HEK293T (cell line): ENCODE measurements at places on chromosomes 3 and 15.
A peak's percentile ranks its signal among the peaks of the same experiment; 100 is the strongest.

- DNase-seq, result peak; percentile 6
Measured at GRCh38 chr3:175941352-175941751, 1082.2 kb downstream of the NAALADL2 start.

DNA sequence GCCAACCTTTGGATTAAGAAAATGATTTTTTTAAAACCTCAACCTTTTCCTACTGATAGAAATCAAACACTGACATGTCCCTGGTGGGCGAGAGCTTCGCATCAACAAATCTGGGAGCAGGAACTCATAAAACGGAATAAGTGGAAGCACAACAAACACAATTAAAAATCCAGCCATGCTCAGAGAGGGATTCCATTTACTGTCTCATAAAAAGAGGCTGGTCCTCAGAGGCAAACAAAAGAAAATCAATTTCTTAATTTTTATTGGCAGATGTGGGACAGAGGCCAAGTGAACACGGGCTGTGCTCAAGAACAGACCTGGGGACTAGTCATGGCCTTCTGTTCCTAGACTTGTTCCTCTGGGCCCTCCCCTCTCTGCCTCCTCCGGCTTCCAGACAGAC, 214.5 kb downstream of the NTRK3 start:
- DNase-seq, result no peak

DNA sequence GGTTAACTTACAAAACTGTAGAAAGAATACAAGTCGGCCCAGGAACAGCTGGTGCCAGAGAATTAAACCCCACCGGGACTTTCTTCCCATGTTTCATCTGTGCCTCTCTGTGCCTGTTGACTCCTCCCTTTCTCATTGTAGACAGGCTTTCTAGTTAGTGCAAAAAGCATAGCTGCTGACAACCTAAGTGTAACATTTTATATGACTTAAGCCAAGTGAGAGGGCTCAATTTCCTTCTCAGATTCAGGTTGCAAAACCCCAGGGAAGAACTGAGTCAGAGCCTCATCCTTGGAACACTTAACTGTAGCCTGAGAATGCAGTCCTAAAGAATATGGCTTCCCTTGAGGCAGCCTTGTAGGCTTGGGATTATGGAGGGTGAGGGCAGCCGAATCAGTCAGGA, 302.5 kb upstream of the AZI2 start:
- DNase-seq, result no peak

GRCh38 chr15:32852771-32853170, 135.0 kb downstream of the GREM1 start:
- no peak for DNase-seq

DNA sequence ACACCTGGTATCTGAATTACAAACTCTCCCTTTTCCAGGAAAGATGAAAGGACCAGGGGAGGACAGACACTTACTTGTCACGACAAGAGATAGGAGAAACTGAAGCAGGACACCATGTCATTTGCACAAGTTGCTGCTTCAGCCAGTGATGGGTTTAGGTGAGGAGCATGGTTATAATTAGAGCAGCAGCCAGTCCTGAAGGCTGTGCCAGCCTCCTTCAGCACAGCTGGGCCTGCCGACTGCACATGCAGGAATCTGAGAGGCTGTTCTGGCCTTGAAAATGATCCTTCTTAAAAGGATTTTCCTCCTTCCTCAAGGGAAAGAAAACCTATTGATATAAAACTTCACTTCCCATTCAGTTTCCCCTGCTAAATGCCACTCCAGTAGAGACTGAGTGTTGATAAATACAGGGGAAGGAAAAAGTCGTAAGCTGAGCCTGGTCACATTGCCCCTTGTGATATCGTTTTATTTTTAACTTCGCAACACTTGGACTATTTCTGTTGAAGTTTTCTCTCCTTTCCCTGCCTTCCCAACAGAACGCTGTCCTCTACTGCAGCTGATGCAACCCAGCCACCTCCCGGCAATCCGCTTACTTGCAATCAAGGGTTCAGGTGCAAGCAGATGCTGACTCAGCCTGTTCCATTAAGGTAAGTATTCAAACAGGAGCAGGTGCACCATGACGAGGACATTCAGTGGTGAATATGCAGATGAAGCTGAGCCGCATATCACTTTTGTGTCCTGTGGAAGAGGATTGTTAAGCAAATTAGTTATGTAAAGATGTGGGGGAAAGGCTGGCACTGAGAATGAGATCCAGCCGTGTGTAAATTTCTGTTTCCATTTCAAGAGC, at the start of gene FBXO40:
TSS of gene FBXO40 (plus strand) at position 524 of the 847 bp plus-strand sequence. CDS start 27,197 bp downstream, outside the sequence.
- no peak for DNase-seq

GRCh38 chr3:106013971-106014370, 145.2 kb upstream of the CBLB start:
- DNase-seq, result no peak

- DNase-seq, result no peak
Measured at GRCh38 chr15:100120111-100120510, 221.7 kb downstream of the ADAMTS17 start.

DNA sequence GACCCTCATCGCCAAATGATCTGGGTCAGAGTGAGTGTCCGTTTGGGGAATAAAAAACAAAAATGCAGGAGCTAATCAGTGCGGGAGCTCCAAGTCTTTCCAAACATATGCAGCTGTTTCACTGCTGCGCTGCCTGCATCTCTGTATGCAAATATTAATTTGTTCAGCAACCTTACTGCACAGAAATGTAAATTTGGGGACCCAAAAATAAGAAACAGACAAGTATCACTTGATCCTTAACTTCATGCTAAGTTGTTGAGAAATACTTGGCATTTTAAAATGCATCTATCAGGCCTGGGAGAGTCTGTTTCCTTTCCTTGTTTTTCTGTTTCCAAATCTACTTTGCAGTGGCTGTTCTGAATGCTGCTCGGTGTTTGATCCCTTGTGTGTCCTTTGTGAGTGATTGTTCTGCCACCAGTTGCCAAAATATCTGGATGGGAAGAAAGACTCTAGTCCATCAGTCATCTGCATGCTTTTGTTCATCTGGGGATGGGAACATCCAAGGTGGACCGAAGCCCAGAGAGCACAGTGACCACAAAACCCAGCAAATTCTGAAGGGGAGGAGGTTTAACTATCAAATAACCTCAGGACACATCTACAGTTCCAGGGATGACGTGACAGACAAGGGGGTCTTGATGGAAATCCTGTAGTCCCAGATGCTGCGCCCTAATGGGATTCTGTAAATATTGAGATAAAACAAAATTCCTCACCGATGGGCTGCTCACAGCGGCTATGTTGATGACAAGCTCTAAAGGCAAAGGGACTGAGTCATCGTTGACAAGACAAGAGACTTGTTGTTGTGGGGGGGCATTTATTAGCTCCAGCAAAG, 199.5 kb upstream of the WNT5A start:
- DNase-seq, result no peak

- no peak for DNase-seq
Measured at GRCh38 chr15:58805095-58805494, 34.0 kb downstream of the MINDY2 start.

DNA sequence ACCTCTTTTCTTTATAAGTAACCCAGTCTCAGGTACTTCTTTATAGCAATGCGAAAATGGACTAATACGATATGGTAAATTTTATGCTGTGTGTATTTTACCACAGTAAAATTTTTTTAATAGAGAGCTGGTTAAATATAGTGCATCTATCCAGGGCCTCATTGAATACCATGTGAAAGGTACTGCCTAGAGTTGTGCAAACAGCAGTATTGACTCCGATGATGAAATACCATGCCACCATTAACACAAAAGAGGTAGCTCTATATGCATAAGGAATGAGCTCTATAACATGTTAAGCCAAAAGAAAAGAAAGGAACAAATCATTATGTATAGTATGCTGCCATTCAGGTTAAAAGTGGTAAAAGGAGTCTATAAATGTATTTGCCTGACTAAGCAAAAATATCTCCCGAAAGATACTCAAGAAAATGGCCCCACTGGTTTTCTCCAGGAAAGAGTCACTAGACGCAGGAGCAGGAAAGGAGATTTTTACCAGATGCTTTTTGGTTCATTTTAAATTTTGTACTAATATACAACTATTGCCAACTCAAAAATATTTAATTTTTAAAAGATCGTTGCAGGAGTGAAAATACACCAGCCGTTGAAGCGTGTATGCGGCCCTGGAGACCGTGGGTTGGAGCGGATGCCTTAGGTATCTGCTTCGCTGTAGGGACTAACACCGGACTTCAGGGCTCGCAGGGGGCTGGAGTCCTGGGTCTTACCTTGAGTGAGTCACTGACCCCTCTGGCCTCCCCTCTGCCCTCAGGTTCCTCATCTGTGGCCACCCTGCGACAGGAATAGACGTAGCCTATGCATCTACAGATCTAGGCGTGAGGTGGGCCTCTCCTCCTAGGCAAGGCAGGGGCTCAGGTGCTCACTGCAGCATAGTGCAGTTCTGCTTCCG, 120.1 kb downstream of the CHSY1 start:
- no peak for DNase-seq

DNA sequence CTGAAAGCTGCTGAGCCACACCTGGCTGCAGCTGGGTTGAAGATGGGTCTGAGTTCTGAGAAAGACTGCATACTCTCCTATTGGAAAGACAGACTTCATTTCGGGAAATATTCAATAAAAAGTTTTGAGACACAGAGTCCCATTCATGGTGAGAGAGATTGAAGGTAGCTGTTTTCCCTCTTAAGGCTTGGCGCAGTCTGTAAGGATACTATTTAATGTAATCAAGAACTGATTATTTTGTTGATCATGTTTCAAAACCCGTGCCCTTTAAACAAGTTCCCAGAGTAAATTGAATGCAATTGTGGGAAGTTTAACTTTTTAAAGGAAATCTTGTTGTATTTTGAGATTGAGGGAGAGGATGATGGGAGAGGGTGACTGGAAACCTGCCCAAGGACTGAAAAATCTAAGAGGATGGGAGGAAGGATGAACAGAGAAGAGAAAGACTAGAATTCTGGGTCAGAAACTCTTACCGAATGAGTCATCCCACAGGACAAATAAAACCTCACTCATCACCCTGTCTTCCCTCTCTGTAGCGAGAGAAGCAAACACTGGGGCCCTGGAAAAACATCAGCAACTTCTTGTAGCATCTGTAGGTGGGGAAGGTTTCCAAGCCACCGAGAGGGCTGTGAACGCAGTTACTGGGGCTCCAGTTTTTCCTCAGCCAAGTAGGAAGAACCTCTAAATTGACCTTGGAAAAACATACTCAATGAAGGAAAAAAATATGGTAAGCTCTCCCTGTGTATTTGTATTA, 193.2 kb upstream of the TPRG1 start:
- DNase-seq, result no peak

DNA sequence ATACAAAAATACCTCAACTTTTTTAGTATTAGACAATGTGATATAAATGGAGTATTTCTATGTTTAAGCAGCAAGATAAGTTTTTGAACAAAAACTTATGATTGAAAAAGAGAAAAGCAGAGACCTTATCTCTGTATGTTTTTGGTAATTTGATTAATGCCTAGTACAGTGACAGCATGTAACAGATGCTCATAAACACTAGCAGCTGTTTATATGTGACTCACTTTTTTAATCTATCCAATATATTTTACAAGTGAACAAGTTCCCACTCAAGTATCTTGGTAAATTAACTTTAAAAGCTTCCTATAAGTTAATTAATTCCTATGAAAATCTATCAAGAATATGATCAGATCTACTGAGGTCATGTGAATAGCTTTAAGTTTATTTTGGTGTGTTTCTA, 55.1 kb downstream of the NGLY1 start:
- no peak for DNase-seq

GRCh38 chr3:8385848-8386620, 115.6 kb upstream of the LMCD1 start:
- no peak for DNase-seq

GRCh38 chr15:55403531-55403930, 4.6 kb downstream of the CCPG1 start:
- no peak for DNase-seq

- no peak for DNase-seq
Measured at GRCh38 chr15:78054518-78054917, 23.0 kb downstream of the TBC1D2B start.

GRCh38 chr3:54967731-54968161, 39.9 kb upstream of the LRTM1 start:
- no peak for DNase-seq

GRCh38 chr3:168859574-168859973, 763.9 kb upstream of the GOLIM4 start:
- no peak for DNase-seq

DNA sequence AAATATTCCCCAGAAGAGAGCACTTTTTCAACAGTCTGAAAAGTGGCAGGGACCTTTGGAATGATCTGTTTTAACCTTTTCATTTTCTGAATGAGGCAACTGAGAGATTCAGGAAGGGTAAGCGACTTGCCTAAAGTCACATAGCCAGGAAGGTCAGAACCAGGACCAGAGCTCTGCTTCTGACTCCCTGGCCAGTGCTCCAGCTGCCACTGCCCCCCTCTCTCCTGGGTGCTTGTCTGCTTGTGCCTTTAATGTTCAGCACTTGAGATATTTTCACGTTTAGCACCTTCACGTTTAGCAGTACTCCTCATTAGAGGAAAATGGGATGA, 68.3 kb downstream of the SMAD3 start:
- no peak for DNase-seq

GRCh38 chr15:72962054-72962702, 90.1 kb upstream of the NEO1 start:
- DNase-seq, result no peak

GRCh38 chr3:130946882-130947281, 53.0 kb downstream of the ATP2C1 start:
- DNase-seq, result no peak

DNA sequence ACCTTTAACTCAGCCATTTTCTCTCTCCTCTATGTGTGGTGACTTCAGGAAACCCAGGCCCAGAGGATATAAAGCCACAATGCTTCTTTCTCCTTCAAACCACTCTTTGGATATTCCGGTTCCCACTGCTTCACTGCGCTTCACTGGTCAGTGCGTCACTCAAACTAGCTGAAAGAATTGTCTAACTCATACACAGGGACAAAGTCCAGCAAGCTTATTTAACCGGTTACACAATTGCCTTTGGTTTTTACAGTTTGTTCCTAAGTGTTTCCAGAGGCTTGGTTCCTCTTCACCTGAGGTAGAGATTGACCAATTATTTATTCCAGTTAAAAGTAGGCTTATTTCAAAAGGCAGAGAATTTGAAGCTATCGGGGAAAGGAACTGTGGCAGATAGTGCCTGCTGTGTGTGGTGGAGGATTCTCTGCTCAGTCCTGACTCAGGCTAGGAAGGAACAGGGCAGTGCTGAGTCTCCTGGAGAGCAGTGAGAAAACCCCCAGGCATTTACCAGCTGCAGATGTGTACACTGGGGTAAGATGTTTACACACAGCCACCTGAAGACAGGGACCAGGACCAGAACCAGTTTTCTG, at the start of gene HGD:
TSS of gene HGD (minus strand) at position 145 of the 587 bp plus-strand sequence. CDS start at position 17, 128 bp downstream.
- DNase-seq, result no peak
